ENCODE measurements at places on chromosomes 7 and 10. TPM values are rescaled to one million over a fixed set of nuclear protein-coding genes. Genes with fewer than 3 reads are reported as not detected.

- H3K27ac ChIP-seq, result no peak overlapping the region
- no peak overlapping the region for H3K4me3 ChIP-seq
- no peaks in the 10 kb centered on the region for H3K36me3 ChIP-seq
- no peak for DNase-seq
Observed at GRCh38 chr10:3671386-3671955, 113.5 kb downstream of the KLF6 start.

- no peaks in the 10 kb centered on the region for H3K36me3 ChIP-seq
- H3K27ac ChIP-seq, result no peak overlapping the region
- H3K4me3 ChIP-seq, result no peak overlapping the region
- no peaks in the 10 kb centered on the region for H3K4me1 ChIP-seq
- no peak for DNase-seq
Observed at GRCh38 chr7:85736085-85736484, 549.2 kb upstream of the SEMA3D start.

DNA sequence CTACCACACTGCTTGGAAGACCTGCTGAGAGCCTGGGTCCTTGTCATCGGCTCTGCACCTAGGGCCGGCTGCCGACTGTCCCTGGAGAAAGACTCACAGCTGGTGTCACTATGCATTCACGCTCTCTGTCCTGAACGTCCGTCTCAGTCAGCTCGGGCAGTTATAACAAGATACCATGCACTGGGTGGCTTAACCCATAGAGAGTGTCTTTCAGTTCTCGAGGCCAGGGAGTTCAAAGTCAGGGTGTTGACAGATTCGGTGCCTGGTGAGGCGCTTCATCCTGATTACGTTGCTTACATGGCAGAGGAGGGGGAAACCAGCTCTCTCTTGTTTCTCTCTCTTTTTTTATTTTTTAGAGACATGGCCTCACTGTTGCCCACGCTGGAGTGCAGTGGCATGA, 91.1 kb downstream of the SPDYE5 start:
- DNase-seq, result no peak

- no peaks in the 10 kb centered on the region for H3K27me3 ChIP-seq
- DNase-seq, result no peak
- H3K27ac ChIP-seq, result no peak overlapping the region
- no peaks in the 10 kb centered on the region for H3K4me1 ChIP-seq
Observed at GRCh38 chr7:39650676-39651075, 27.3 kb downstream of the RALA start.

Gene HOXA2
- 1.5 TPM for total RNA-seq

GRCh38 chr10:96863922-96864543, 31.9 kb downstream of the LCOR start:
- H3K36me3 ChIP-seq, result peaks cover 18% of the 10 kb centered on the region
- DNase-seq, result no peak
- H3K4me3 ChIP-seq, result no peak overlapping the region
- H3K27me3 ChIP-seq, result no peaks in the 10 kb centered on the region
- no peaks in the 10 kb centered on the region for H3K4me1 ChIP-seq
- H3K27ac ChIP-seq, result no peak overlapping the region

Gene GSTO1
- total RNA-seq, result 143 TPM

GRCh38 chr10:7267142-7267541, 143.7 kb downstream of the SFMBT2 start:
- no peak overlapping the region for H3K27ac ChIP-seq
- H3K27me3 ChIP-seq, result no peaks in the 10 kb centered on the region

DNA sequence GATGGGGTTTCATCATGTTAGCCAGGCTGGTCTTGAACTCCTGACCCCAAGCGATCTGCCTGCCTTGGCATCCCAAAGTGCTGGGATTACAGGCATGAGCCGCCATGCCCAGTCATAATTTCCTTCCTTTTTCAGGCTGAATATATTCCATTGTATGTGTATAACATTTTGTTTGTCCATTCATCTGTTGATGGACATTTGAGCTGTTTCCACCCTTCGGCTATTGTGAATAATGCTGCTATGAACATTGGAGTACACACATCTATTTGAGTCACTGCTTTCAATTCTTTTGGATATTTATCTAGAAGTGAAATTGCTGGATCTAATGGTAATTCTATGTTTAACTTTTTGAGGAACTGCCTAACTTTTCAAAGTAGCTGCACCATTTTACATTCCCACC, 34.6 kb downstream of the TLX1 start:
- no peaks in the 10 kb centered on the region for H3K36me3 ChIP-seq
- H3K27me3 ChIP-seq, result peaks cover 5% of the 10 kb centered on the region
- peaks cover 2% of the 10 kb centered on the region for H3K4me1 ChIP-seq

GRCh38 chr7:343227-343822, 53.4 kb downstream of the FOXL3 start:
- no peaks in the 10 kb centered on the region for H3K27me3 ChIP-seq
- no peak overlapping the region for H3K4me3 ChIP-seq
- no peak for DNase-seq
- no peaks in the 10 kb centered on the region for H3K36me3 ChIP-seq
- no peaks in the 10 kb centered on the region for H3K4me1 ChIP-seq

Gene SLC25A40
- 10.4 TPM for total RNA-seq

Gene CALCR
- total RNA-seq, result 0.05 TPM

GRCh38 chr10:68987611-68988010, 992 bp upstream of the KIFBP start:
- H3K4me1 ChIP-seq, result peaks cover 13% of the 10 kb centered on the region
- no peaks in the 10 kb centered on the region for H3K27me3 ChIP-seq
- no peak overlapping the region for H3K4me3 ChIP-seq
- no peak overlapping the region for H3K27ac ChIP-seq
- DNase-seq, result no peak

GRCh38 chr10:119896937-119897770, 4.6 kb downstream of the SEC23IP start:
- peaks cover 8% of the 10 kb centered on the region for H3K4me1 ChIP-seq
- no peaks in the 10 kb centered on the region for H3K27me3 ChIP-seq
- no peak overlapping the region for H3K4me3 ChIP-seq
- no peak for DNase-seq
- no peak overlapping the region for H3K27ac ChIP-seq

Gene RBAK
- total RNA-seq, result 8.0 TPM

DNA sequence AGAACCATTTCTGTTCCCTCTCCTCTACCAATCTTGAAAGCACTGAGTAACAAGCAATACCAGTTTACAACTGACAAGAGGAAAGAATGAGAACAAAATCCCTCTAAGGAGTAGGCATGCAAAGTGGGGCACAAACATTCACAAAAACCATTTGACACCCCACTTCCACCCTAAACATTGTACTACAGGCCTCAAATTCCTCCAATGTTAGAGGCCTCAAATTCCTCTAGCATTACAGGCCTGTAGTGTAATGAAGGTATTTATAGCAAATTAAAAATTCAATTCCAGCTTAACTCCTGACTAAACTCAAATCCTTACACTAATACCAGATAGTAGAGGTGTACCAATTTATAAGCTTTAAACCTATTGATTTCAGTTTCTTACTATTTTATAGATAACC, 85.4 kb downstream of the SIRT1 start:
- DNase-seq, result no peak
- peaks cover 3% of the 10 kb centered on the region for H3K36me3 ChIP-seq
- no peaks in the 10 kb centered on the region for H3K27me3 ChIP-seq
- no peak overlapping the region for H3K27ac ChIP-seq

DNA sequence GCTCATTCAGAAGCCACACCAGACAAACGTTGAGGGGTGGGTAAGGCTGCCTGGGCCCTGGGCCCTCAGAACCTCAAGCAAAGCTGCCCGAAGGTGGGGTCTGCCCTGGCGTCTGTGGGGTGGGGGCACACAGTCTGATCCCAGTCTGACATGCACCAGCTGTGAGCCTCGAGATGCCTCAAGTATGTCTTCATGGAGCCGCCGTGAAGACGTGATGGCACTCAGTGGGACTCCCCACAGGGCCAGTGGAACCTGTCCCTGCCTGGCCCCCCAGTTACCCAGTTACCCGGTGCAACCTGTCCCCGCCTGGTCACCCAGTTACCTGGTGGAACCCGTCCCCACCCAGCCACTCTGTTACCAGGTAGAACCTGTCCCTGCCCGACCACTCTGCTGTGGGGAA, 351.2 kb downstream of the PTPRN2 start:
- H3K27me3 ChIP-seq, result no peaks in the 10 kb centered on the region
- no peak overlapping the region for H3K4me3 ChIP-seq
- H3K27ac ChIP-seq, result no peak overlapping the region
- DNase-seq, result no peak

DNA sequence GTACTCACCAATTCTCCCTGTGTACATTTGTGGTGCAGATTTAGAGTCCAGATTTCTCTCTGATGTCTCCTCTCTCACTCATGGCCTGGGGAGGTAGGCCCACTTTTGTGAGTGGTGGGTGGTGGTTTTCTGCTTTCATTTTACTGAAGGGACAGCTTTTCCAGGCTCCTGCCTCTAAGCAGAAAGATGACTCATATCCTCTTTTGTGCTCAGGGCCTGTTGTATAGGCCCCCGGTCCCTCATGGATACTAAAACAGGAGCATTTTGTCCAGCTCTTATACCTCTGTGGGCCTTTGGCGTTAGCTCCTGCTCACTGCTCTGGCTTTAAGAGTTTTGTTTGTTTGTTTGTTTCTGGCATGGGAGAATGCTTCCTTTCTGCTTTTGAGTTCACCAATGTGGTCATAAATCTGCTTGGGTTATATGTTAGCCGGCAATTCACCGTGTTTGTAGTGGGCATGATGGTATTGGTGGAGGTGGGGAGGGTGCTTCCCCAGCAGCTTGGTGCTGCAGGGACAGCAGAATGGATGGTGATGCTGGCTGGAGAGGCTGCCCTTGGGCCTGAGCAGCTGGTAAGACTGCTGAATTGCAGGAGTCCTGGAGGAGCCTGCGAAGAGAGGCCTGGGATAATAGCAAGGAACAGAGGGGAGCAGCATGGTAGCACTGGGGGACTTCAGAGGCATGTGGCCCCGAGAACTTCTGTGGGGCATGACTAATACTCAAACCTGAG, 468.7 kb downstream of the RPS24 start:
- no peak overlapping the region for H3K4me3 ChIP-seq
- no peaks in the 10 kb centered on the region for H3K27me3 ChIP-seq
- no peak for DNase-seq
- no peaks in the 10 kb centered on the region for H3K4me1 ChIP-seq
- no peak overlapping the region for H3K27ac ChIP-seq

Gene CUZD1
- total RNA-seq, result 1.1 TPM

Gene H2BK1
- total RNA-seq, result not detected

DNA sequence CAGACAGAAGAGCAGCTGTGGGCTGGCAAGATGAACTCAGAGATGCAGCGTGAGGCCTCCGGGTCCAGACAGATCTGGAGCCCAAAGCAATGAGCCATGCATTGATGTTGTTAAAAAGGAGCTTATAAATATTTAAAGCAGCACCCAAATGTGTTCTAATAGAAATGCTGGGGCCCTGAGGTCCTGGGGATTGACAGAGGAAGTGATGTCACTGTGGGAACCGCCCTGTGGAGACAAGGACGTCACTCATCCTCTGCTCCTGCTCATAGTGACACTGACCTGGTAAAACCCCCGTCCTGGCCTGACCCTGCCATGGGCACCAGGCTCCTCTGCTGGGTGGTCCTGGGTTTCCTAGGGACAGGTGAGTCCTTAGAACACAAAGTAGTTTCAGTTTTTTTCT, 197.0 kb upstream of the PRSS58 start:
- no peak overlapping the region for H3K4me3 ChIP-seq
- no peak for DNase-seq
- no peaks in the 10 kb centered on the region for H3K36me3 ChIP-seq

Gene AFAP1L2
- total RNA-seq, result 15.8 TPM

GRCh38 chr7:15820319-15820718, 133.8 kb upstream of the MEOX2 start:
- H3K36me3 ChIP-seq, result no peaks in the 10 kb centered on the region
- DNase-seq, result no peak
- H3K4me3 ChIP-seq, result no peak overlapping the region
- no peak overlapping the region for H3K27ac ChIP-seq

DNA sequence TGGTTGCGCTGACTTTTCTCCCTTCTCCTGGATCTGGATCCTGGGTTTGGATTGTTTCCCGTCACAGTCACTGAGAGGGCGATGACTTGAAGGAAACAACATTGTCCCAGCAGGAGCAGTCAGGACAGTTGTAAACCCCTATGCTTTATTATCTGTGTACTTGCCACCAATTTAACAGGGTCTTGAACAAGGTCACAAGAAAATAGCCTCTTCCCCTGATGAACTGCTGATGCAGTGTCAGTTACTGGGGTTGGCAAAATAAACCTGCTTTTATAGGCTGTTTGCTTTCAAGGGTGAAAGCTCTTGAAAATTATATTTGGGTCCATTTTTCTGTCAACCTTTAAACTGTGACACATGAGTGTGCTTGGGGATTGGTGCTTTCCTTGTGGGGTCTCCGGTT, 238.9 kb downstream of the ACTR3B start:
- H3K36me3 ChIP-seq, result no peaks in the 10 kb centered on the region
- H3K4me1 ChIP-seq, result no peaks in the 10 kb centered on the region
- no peak overlapping the region for H3K4me3 ChIP-seq
- no peak overlapping the region for H3K27ac ChIP-seq
- no peaks in the 10 kb centered on the region for H3K27me3 ChIP-seq

DNA sequence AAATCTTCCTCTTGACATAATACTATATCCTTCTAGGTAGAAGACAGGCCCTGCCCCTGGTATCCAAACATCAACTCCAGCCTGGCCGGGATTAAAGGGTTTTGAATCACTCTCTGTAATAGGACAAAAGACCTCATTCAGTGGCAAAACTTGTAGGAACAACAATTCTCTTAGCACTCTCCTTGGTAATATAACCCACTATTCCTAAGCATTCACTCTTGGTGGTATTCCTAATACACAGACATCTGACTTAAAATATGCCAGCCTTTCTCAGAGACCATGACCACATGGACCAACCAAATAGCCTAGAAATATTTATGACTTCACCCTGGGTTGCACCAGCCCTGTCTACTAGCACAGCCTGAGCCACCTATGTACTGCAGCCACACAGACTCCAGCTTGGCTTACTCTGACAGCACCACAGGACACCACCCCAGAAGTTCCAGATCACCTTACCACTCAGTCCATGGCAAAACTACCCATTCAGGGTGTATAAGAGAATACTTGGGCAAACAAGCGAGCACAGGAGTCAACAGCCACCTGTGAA, 244.9 kb upstream of the NEBL start:
- H3K4me1 ChIP-seq, result no peaks in the 10 kb centered on the region
- no peak overlapping the region for H3K4me3 ChIP-seq
- H3K27ac ChIP-seq, result no peak overlapping the region
- DNase-seq, result no peak

DNA sequence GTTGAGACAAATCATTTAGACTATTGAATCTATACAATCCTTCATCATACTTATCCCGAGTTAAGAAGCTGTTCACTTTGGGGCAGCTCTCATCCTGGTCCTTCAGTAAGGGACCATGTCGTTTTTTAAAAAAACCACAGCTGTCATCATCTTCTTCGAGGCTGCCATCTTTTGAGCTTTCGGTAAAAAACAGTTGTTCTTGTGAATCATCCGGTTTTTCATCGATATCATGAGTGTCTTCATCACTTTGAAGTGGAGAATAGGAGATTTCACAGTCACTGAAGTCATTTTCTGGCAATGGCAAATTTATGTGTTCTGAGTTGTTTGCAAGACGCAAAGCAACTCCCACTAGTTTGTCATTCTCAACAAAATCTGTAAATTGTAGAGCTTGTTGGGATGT, 3.9 kb downstream of the DCLRE1A start:
- H3K36me3 ChIP-seq, result peaks cover 2% of the 10 kb centered on the region
- peaks cover 9% of the 10 kb centered on the region for H3K4me1 ChIP-seq
- no peak overlapping the region for H3K4me3 ChIP-seq
- no peaks in the 10 kb centered on the region for H3K27me3 ChIP-seq

All from thymus (tissue), 14 donors.